ENCODE measurements at places on chromosomes 12 and 14.

GRCh38 chr12:40635141-40635731, 57.0 kb upstream of the CNTN1 start:
- DNase-seq, result no peak

GRCh38 chr12:68483592-68484383, 126.9 kb upstream of the RAP1B start:
- DNase-seq, result no peak

- DNase-seq, result no peak
These were observed 117.6 kb upstream of the GARIN6 start for GRCh38 chr12:99529966-99530365.

DNA sequence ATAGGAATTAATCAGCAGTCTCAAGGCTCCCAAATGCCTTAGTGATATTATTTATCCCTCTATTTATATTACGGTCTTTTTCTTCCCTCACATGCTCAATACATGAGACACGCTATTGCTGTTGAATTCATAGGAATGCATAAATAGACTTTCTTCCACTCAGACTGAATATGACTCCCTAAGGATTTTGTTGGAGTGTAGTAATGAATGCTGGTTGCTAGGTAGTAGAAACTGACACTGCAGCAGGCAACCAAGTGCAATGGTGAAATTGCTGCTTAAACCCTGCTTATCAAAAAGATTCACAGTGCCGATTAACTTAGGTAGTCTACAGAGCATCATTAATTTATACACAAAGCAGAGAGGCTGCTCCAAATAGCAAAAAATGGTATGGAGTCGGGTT, 168.2 kb downstream of the KCNC2 start:
- DNase-seq, result no peak

Measured in NCI-H2081 treated with DMSO at 0.1 percent for 48 hours (cell line).